Activated CD4-positive, alpha-beta memory T cell treated with anti-CD3 and anti-CD28 coated beads for 36 hours (primary cell): ENCODE measurements at places on chromosomes 7 and 10. TPM values are rescaled to one million over a fixed set of nuclear protein-coding genes. Genes with fewer than 3 reads are reported as not detected.
A peak's percentile ranks its signal among the peaks of the same experiment; 100 is the strongest.

The NAMPT gene
- total RNA-seq = 552 TPM

The BTBD16 gene
- total RNA-seq = not detected

GRCh38 chr7:47380325-47381133 lies 201.4 kb downstream of the TNS3 start:
- H3K4me3 ChIP-seq = no peak overlapping the region
- H3K4me1 ChIP-seq = no peaks in the 10 kb centered on the region
- DNase-seq = no peak
- H3K27ac ChIP-seq = no peak overlapping the region

DNA sequence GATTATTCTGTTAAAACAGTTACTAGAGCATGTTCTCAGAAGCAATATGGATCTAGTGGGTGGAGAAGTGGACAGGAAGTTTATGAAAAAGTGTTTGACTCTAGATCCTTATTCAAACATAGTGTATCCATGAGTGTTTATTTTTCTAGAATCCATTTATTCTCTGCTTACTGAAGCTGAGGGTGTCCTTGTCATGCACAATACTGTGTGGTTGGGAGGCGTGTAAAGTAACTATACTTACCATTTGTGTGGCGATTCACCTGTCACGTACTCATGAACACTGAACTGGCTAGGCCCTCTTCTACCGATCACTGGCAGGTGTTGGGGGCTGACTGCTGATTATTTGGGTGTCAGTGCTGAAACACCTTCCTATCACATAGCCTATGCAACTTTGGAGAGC lies 74.0 kb downstream of the POU6F2 start:
- no peak for DNase-seq
- H3K27me3 ChIP-seq = no peaks in the 10 kb centered on the region
- no peaks in the 10 kb centered on the region for H3K4me1 ChIP-seq
- no peak overlapping the region for H3K27ac ChIP-seq

The ZNF117 gene
- total RNA-seq = 4.2 TPM

DNA sequence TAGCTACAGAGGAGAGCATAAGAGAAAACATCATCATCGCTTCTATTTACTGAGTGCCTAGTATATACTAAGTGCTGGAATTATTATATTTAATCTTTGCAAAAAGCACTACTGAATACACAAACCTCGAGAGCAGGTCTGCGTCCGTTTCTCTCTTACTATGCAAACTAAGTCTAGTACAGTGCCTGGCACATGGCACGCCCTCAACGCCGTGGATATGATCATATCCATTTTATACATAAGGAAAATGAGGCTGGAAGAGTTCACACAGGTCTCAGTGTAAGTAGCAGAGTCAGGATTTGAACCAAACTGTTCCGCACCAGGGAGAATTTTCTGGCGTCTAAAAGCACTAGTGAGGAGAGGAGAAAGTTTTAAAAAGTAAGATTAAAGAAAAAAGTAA lies 17.6 kb downstream of the MXI1 start:
- peak overlapping the region; percentile 82 for H3K4me3 ChIP-seq
- no peak for DNase-seq
- H3K36me3 ChIP-seq = peaks cover 6% of the 10 kb centered on the region

- H3K4me1 ChIP-seq = no peaks in the 10 kb centered on the region
- DNase-seq = no peak
- no peaks in the 10 kb centered on the region for H3K36me3 ChIP-seq
- H3K27me3 ChIP-seq = no peaks in the 10 kb centered on the region
- no peak overlapping the region for H3K27ac ChIP-seq
Observed at GRCh38 chr10:70186571-70186970, 16.3 kb upstream of the SAR1A start.

GRCh38 chr7:141609576-141609975 lies 58.4 kb downstream of the AGK start:
- no peak overlapping the region for H3K27ac ChIP-seq
- no peak overlapping the region for H3K4me3 ChIP-seq
- H3K27me3 ChIP-seq = no peaks in the 10 kb centered on the region
- peaks cover 43% of the 10 kb centered on the region for H3K36me3 ChIP-seq
- no peak for DNase-seq
- no peaks in the 10 kb centered on the region for H3K4me1 ChIP-seq

DNA sequence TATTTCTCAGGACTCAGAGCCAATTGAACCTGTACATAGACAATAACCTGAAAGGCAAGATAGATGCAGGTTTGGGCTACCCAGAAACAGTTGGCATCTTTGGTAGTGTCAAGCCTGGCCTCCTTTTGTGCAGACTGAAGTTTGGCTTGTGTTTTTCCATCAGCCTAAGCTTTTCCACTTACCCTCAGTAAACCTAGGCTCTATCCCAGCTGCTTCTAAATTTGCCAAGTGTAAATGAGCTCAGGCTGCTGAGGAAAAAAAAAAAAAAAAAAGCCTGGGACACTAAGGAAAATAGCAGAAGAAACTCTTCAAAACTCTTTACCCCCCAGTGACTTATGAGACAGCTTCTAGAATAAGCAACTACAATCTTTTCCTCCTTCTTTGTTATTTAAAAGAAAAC lies 316.3 kb upstream of the SORCS1 start:
- no peaks in the 10 kb centered on the region for H3K27me3 ChIP-seq
- H3K4me1 ChIP-seq = no peaks in the 10 kb centered on the region
- no peak overlapping the region for H3K27ac ChIP-seq
- H3K4me3 ChIP-seq = no peak overlapping the region
